ENCODE measurements at places on chromosomes 3 and 15. TPM values are rescaled to one million over a fixed set of nuclear protein-coding genes. Genes with fewer than 3 reads are reported as not detected.

ERICH6 gene
- total RNA-seq: not detected

DNA sequence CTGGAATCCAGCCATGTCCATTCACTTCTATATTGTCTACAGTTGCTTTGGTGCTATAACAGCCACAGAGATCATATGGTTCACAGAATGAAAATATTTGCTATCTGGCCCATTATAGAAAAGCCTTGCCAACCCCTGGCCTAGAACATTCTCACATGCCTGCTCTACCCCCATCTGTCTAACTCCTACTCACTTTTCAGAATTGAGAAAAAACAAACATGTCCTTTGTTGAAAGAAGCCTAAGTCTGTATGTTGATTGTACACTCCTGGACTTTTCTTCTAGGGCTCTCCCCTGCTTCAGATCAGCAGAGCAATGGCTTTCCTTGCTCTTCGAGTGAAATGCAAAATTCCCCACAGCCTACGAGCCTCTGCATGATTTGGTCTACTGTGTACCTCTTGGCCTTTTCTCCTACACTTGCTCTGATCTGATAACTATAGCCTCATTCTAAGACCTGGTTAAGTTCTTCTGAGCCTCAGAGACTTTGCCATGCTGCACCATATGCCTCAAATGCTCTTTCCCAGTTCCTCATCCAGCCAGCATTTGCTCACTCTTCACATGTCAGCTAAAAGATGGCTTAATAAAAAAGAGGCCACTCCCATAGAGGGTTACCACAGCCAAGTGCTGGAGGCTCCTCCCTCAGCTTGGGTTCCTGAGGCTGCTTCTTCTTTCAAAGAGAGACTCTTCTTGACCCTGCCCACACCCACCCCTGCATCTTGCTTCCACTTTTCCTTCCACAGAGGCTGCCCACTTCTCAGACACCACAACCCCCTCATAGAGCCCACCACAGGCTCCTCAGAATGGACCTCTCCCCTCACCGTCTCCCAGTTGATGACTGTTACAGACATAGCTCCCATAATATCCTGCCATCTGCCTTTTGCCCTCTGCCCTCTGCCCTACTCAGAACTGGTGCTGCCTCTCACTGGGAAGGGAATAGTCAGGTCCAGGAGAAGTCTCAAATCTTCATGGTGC, 22.9 kb upstream of the DCLK3 start:
- DNase-seq: no peak

- no peak for DNase-seq
Measured at GRCh38 chr3:101865751-101866509, 16.6 kb downstream of the NFKBIZ start.

DNA sequence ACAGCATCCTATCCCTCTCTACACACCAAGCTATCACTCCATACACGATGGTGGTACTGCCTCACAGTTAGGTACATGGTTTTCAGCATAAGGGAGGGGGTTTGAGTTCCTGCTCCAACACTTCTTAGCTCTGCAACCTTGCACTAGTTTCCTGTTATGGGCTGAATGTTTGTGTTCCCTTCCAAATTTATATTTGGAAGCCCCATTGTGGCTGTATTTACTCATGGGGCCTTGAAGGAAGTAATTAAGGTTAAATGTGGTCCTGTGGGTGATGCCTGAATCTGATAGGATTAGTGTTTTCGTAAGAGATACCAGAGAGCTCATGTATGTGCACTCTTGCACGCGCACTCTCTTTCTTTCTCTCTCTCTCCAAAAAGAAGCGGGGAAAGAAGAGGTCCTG, 259.4 kb downstream of the RORA start:
- no peak for DNase-seq

GRCh38 chr3:197041875-197042488, 12.4 kb upstream of the MELTF start:
- no peak for DNase-seq

DNA sequence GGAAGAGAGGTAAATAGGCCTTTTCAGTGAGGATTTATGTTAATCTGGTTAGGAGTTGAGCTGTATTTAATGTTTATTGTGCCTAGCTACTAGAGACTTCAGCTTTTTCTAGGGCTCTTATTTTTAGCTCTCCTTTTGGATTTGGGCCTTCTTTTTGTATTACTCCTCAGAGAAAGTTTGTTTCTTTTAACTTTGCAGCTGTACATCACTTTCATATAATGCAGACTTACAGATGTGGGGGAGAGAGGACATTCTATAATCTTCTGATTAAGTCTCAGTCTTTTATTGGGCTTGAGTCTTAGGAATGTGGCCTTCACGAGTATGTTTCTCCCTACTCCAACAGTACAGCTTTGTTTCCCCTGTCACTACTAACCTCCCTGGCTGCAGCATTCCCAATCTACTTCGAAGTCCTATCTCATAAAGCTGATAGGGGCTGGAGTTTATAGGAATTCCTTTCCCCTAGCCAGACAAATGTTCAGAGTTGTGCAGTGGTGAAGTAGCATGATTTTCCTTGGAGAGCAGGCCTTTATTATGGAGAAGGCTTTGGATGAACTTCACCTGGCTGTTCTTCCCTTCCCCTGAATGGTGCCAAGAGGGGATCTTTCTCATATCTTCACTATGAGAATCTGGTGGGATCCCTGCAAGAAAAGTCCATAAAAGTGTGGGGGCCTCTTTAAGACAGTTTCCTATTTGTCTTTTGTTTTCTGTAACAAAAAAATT, 82.2 kb upstream of the CBLB start:
- DNase-seq: no peak

GRCh38 chr15:63206079-63206478, 16.7 kb downstream of the RAB8B start:
- DNase-seq: no peak

- DNase-seq: no peak
Measured at GRCh38 chr15:92681141-92681631, 25.6 kb upstream of the FAM174B start.
